ENCODE measurements at places on chromosomes 2 and 18.

GRCh38 chr2:232008907-232009638 is 47.6 kb downstream of the DIS3L2 start:
- no peak for DNase-seq

DNA sequence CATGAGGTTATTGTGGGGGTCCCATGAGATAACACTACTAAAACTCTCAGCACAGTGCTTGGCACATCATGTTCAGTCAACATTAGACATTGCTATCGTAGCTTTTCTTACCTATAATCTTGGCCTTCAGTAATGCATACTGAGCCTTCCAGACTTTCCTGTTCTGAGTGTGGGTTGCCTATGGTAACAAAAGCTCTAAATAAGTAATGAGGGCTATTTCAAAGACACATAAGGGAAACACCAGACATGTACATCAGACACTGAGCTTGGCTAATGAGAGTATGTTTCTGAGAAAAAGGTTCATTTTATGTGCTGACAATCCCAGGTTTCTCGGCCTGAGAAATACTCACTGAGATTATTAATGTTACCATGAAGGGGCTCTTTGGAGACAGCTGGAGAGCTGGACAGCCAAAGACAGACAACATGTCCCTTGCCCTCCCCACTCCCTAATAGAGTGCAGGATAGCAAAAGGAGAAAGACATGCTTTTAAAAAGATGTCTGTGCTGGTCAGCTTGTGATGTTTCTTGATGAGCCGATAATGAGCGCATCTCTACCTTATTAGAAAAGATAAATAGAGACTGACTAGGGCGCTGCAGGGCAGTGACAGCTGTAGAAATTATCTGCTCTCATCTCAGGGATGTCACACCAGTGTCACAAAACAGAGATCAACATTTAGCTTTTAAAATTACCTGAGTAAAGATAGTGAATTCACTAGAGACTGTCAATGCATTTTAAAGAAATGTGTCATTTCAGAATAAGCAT is 25.4 kb downstream of the POLE4 start:
- DNase-seq, result no peak

DNA sequence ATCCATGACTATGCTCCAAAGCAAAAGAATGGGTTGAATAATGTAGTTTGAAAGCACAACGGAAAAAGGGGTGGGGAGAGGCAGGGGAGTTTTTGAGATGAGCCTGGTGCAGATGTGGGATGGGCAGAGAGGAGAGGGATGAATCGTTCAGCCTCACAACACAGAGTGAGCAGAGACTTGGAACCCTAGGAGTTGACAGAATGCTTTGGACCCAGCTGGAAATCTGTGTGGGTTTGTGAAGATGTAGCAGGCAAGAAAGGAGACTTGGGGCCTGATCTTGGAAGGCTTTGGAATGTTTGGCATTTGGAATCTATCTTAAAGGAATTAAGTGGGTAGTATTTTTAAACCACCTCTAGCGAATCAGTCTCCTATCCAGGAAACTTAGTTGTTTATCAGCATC is 66.0 kb upstream of the KCTD1 start:
- no peak for DNase-seq

GRCh38 chr2:2791031-2791430 is 460.0 kb upstream of the MYT1L start:
- no peak for DNase-seq

GRCh38 chr2:240639566-240639965 is 14.3 kb downstream of the GPR35 start:
- no peak for DNase-seq

DNA sequence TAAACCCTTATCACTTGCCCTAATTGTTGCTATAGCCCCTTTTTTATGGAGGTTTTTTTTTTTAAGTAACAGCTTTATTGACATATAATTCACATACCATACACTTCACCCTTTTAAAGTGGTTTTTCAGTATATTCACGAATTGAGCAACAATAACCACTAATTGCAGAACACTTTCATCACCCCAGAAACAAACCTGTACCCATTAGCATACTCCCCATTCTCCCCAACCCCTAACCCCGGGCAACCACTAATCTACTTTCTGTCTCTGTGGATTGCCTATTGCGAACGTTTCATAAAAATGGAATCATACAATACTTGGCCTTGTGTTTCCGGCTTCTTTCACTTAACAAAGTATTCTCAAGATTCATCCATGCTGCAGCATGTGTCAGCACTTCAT is 213.6 kb downstream of the ATAD2B start:
- no peak for DNase-seq

DNA sequence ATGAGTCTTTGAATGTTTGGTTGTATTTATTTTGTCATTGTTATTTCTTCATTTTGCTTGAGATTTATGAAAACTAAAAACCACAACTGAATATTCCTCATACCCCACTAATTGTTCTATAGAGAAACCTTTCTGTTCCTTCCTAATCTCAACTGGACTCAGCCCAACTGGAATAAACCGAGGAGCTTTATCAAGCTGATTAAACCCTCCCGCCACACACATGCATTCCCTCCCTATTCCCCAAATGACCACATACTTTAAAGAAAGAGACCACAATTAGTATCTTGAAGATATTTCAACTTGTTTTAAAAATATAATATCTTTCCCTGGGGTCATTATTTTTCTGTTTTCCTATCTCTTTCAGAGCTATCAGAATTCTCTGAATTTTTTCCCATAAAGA is 107.5 kb downstream of the OSR1 start:
- DNase-seq, result no peak

DNA sequence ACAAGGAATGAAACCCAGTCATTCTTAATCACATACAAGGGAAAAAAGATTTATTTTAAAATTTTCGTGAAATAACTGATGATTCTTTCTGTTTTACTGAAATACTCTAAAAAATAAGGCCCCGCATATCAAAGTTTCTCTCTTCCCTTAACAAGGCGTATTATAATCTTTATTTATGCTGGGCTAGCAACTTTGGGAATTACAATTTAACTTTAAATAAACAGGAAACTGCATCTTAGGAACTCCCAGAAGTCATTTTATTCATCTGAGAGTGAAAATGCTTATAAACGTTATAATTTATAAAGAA is 166.7 kb downstream of the TCF4 start:
- no peak for DNase-seq

DNA sequence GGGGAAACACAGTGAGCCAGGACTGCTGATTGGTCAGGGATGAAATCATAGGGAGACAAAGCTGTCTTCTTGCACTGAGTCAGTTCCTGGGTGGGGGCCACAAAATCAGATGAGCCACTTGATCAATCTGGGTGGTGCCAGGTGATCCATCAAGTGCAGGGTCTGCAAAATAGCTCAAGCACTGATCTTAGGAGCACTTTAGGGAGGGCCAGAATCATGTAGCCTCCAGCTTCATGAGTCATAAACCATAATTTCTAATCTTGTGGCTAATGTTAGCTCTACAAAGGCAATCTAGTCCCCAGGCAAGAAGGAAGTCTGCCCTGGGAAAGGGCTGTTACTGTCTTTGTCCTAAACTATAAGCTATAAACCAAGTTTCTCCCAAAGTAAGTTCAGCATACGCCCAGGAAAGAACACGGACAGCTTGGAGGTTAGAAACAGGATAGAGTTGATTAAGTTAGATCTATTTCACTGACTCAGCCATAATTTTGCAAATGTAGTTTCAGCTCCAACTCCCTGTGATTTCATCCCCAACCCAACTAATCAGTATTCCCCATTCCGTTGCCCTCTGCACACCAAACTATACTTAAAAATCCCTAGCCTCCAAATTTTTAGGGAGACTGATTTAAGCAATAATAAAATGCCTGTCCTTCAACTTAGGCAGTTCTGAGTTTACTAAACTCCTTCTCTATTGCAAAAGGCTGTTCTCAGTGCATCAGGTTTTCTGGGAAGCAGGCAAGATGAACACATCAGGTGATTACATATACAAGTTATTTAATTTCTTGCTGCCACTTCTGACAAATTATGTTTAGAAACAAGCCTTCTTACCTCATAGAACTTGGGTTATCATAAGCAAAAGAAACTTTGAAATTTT is 226.9 kb upstream of the SPOPL start:
- no peak for DNase-seq

GRCh38 chr18:64379662-64380061 is 230.8 kb upstream of the LINC00305 start:
- DNase-seq, result no peak

DNA sequence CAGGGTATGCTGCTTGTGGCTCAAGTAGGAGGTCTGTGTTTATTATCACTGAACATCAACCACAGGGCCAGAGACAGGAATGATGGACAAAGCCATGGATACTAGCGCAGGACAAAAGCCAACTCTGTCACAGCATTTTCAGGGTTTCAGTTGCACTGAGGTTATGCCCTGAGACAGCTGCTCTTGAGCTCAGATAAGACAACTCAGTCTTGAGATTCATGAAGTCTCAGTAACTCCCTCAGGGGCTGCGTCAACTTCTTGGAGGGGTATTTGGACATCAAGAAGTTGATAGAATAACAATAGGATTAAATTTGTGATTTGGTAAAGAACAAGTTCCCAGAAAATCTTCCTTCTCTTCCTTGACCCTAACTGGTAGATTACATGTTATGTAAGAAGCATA is 287.0 kb upstream of the SLC14A2 start:
- no peak for DNase-seq

DNA sequence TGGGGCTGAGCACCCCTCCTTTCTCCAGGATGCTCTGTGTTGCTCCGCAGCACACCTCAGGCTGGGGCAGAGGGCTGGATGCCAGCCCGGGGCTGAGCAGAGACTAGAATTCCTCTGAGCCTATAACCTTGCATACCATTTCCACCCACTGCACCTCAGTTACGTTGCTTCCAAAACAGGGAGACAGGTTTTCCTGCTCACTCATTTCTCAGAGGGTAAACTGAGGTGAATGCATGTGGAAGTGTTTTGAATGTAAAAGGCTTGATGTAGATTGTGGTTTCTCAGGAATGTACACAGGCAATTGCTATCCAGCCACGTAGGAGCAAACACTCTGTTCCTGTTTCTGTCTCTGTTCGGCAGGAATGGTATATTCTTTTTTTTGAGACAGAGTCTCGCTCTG is 45.3 kb downstream of the EDAR start:
- no peak for DNase-seq

GRCh38 chr2:16900405-16901025 is 234.9 kb upstream of the CYRIA start:
- no peak for DNase-seq

DNA sequence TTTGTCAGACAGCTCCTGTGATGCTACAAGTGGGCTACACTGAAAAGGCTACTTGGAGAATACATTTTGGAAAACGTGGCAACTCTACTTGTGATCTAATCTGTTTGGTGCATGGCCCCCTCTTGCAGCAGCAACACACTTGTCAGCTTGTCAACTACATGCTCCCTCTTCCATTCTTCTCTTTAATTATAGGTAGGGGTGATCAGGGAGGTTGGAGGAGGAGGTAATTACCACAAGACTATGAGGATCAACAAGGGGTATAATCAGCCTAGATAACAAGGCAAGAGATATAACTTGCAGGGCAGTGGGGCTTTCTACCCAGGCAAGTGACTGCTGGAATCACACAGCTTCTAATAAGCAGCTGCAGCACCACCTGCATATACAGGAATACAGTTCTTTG is 104.9 kb downstream of the ACVR1 start:
- no peak for DNase-seq

DNA sequence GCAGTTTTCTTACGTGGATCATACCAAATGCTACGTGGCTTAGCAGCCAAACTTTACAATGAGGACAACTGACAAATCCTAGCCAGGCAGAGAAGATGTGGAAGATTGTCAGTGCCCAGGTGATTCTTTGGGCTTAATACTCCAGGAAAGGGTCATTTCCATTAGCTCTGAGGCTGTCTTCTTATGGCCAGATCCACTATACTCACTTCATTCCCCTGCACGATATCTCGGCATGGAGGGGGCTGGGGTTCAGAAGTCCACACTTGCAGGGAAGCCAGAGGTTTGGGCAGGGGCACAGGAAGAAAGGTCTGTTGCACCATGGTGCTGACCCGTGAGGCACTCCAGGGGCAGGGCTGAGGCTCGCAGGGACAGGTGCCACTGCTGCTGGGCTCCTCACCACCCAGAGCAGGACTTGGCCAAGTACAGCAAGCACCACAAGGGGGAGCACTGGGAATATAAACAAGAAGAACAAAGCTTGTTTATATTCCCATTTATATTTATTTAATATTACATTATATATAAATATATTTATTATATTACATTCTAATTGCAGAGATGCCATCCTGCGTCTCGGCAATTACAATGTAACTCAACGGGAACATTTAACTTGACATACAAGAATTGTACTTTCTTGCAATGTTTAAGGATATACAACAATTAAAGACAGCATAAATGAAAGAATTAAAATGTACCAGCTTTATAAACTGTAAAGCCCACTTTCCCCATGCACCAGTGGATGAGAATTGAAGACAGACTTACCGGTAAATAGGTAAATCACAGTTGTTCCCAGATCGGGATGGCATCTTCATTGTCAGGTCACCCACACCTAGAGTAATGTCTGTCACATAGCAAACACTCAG is 27.2 kb downstream of the CLUL1 start:
- no peak for DNase-seq

DNA sequence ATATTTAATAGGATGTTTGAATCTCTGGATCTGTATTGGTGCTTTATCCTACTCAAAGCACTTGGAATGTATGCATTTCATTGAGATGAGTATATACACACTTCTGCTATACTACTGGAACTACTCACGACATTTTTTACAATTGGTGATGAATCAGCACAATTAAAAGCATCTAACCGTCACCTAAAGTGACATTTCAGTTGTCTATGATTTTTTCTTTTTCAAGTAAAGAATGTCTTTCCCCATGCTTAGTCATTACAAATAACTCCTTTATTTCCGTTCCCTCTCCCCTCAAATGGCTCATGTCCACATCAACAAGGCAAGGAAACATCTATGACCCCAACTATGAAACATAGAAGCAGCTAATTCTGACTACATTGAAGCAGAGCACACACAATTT is 77.3 kb downstream of the CLIP4 start:
- DNase-seq, result no peak

DNA sequence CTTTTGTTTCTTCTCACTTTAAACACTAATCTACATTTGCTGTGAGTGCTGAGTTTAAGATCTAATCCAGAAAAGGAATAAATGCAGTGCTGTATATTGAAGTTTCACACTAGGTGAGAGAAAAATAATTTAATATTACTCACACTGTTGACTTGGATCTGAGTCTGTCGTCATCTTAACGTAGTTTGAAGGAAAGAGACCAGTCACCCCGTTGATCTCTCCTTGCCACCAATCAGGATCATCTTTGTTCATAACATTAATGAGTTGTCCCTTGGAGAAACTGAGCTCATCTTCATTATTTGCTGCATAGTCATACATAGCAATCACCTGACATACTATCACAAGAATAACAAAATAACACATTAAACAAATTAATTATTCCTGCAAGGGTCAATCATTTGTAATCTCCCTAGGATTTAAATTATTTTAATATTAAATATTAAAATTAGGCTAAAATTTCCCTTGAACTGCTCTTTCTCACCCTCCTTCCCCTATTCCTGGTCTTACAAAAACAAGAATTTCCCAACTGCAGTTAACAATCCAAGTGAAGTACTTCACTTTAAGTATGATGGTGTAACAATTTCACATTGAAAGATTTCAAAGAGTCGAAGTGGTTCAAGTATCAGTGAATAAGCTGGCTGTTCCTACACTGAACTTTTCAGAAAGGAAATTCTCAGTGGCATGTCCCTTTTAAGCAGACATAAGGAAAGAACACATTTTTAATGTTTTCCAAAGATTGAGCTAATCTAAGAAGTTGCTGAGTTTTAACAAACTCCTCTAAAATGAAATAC is 71.3 kb downstream of the FAM228A start:
- DNase-seq, result no peak

GRCh38 chr2:122078451-122078850 is 323.0 kb downstream of the TSN start:
- no peak for DNase-seq
